ENCODE measurements at places on chromosomes 1 and 21.

DNA sequence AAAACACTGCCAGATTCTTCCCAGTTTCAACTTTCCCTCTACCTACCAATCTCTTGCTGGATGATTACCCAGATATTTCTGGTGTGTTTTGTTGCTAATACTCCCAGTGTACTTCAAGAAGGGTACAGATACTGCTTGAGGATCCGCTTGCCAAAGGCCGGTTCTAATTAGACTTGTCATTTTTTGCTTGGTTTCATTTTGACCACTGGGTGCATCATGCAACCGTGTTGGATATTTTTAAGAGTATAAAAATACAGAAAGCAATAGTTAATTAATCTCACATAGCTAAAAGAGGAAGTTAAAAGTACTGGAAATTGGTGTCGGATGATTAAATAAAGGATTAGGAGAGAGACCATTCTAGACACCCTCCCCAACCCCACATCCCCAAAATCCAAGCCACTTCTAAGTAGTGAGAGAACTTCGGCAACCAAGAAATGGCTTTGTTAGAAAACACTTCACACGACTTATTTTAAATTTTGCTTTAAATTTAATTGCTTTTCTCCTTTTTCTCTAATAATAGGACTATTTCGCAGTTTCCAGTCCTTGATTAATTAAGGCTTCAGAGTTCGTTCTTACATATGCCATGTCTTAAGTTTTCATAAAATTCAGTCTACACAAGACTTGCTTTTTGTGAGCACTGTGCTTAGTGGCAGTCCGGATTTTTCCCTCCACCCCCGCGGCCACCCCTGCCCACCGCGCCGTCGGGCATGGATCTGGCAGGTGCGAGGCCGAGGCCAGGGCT is 2.5 kb upstream of the CDKN2C start:
- no peak for DNase-seq

DNA sequence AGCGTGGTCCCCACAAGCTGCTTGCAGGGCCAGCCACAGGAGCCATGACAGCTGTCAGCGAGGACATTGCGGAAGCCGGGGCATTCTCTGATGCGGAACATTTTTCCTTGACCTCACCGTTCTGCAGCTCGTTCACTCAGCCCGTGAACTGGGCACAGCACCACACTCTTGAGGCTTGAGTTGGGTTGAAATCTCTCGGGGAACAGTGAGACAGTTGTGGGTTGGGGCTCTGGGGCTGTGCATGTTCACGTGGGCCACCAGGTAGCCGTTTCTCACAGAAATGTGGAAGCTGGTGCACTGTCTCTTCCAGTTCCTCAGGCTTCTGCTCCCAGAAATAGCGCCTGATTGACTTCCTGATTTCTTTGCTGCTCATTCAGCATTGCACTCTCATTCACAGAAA is 69.8 kb downstream of the SPSB1 start:
- DNase-seq: no peak

DNA sequence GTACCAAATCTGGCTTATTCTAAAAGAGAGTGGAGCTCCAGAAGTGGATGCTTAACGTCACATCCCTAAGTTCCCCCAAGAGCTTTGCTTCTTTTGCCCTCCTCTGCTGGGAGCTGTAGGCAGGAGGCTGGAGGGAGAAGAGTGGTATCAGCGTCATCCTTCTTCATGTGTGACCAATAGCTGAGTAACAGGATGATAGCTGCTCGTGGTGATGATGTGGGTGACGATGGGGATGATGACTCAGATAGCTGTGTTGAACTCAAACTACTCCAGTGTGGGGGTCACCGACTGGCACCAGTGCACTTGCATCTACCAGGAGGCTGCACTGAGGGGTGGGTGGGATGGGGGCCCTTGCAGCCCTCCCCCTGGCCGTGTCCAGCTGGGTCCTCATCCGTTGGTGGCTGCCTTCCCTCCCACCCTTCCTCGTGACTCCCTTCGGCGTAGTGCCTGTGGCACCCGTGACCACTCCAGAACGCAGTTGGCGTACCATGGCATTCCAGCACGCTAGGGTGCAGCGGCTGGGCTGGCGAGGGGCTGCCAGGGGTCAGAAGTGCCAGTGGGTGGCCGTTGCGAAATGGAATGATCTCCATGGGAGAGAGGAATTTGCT is 1.1 kb downstream of the IGFN1 start:
- DNase-seq: no peak

GRCh38 chr1:184289825-184290550 is 96.8 kb upstream of the C1orf21 start:
- no peak for DNase-seq

DNA sequence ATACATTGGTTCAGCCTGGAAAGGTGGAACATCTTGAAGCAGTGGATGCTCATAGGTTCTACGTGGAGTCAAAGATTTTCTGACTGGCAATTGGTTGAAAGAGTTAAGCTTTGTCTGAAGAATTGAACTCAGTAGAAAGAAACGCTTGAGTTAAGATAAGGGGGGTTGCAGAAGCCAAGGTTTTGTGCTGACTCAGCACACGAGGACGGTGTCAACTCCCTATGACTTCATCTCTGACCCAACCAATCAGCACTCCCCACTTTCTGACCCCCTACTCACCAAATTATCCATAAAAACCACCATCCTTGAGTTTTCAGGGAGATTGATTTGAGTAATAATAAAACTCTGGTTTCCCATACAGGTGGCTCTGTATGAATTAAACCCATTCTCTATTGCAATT is 2.5 kb upstream of the PINK1 start:
- no peak for DNase-seq

DNA sequence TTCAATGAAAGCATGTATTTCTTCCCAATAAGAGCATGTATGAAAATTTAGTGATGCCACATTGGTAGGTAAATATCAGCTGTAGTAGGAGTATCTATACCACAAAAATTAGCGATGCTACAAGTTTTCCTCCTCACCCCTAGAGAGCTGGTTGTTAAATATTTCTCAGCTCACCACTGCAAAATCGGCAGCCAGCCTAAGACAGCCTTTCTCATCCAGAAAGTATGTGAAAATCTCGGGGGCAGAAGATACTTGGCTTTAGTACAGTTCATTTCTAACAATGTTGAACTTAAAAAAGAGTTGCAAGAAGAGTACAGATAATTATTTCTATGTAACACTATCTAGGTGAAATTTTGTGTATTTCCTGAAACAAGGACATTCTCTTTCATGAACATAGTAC is 235.4 kb downstream of the TPR start:
- DNase-seq: no peak

- DNase-seq: no peak
Measured at GRCh38 chr1:158978730-158979129, 31.0 kb upstream of the IFI16 start.

DNA sequence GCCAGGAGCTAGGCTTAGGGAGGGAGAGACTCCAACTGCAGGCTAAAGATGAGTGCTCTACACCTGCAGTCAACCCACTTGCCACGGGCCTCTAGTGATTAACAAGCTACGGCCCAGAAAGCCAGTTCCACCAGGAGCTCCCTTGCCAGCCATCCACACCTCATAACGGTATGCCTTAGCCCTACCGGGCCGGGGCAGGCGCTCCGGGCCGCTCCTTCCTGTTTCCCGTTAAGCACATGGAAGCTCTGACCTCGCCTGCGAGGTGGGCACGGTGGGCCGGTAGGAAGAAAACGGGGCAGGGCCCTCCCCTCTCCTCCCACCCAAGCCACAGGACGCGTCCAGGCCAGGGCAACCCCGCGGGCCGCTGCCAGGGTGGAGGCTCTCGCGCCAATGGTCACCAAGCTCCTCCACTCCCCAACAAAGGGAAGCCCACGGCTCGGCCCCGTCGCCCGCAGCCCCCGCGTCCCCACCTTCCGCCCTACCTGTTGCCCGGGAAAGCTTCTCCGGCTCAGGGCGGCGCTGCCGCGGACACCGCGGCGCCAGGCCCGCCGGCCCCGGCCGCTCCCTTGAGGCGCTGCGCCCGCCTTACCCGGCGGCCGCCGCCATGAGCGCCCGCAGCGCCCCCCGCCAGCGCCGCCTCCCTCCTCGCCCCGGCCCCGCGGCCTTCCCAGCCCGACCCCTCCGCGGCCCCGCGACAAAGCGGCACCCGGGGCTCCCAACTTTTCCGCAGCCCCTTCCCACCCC is 627 bp downstream of the CERS2 start:
- DNase-seq: no peak

DNA sequence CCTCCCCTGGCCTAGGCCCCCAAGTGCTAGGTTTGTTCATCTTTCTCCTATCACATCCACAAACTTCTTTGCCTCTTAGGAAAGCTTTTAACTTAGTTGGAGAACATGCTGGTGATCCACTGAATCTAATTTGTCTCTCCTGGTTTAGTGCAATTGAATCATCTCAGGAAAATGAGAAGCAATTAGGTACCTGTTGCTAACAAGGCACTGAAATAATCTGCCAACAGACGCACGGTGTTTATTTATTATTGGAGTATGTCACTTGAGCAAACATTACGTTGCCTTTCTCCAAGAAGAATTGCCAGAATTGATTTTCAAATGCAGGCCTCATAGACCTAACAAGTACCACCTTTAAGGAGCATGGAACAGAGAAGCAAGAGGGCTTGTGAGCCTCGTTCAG is 309.4 kb downstream of the NFIA start:
- DNase-seq: no peak

- no peak for DNase-seq
Measured at GRCh38 chr1:216913976-216914375, 190.7 kb upstream of the ESRRG start.

GRCh38 chr1:170853867-170854266 is 81.5 kb upstream of the MROH9 start:
- DNase-seq: no peak

DNA sequence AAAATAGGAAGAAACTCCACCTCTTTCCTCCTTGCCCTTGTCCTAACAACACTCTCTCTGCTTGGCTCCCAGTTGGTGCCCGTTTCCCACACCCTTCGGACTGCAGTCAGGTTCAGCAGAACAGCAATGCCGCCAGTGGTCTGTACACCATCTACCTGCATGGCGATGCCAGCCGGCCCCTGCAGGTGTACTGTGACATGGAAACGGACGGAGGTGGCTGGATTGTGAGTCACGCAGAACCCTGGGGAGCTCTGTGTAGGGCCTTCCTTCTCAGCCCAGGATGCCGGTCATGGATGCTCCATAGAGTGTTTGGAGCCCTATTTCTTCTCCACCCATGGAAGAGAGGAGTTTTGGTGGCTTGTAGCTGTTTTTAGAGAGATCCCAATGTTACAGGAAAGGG is 60.9 kb downstream of the TNN start:
- no peak for DNase-seq

DNA sequence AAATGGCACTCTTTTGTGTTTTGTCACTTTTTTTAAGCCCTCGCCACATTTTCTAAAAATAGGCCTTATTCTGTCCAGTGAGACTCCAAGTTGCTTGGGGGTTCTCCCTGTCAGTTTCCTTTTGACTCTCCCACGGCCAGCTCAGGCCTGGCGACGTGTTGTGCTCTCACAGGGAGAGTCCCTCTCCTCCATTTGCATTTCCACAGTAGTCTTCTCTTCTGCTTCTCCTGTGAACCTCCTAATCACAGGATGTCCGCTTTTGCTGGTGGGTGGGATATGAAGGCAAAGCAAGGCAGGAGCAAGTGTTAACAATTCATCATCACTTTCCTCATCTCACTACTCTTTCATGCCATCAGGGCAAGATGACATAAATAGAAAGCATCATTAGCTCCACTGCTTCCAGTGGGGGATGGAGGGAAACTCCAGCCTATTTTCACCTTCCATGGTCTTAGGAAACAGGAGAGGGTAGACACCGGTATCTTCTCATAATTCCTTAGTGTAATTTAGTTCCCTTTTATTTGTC is 99.8 kb downstream of the INTS7 start:
- DNase-seq: no peak

DNA sequence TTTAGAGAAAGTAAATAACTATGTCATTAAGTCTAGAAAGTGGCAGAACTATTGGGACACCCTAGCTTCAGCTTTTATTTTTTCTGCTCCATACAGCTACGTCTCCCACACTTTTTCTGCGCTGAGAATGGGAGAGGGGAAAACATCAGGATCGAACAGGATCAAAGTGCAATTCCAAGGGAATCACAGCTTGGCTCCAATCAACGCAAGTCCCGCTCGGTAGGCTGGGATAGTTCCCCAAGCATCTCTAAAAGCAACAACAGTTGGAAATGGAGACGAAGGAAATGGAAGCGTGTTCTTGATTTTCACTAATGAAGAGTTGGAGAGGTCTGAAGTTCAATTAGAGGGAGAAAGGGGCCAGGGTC is 536 bp downstream of the HMGCL start:
- no peak for DNase-seq

- no peak for DNase-seq
Measured at GRCh38 chr1:231091831-231092301, 51.8 kb upstream of the FAM89A start.
